Right ventricle myocardium inferior (tissue), 1 donor: ENCODE measurements at places on chromosomes 4 and X.

DNA sequence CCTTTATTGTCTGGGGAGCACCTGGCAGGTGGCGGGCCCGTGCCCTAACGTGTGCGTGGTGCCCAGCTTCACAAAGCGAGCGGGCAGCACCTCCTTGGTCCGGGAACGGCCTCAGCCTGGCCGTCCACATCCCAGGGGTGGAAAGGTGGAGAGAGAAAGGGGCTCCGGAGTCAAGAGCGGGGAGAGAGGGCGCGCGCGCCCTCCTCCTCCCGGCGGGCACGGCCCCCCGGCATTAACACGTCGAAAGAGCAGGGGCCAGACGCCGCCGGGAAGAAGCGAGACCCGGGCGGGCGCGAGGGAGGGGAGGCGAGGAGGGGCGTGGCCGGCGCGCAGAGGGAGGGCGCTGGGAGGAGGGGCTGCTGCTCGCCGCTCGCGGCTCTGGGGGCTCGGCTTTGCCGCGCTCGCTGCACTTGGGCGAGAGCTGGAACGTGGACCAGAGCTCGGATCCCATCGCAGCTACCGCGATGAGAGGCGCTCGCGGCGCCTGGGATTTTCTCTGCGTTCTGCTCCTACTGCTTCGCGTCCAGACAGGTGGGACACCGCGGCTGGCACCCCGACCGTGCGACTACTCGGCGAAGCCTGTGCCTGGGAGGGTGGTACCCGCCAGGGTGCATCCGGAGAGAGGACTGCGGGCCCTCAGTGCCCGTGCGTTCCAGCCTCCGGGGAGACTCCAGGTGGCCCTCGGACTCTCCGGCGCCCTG lies at the start of gene KIT:
KIT (plus strand) TSS at position 407 of the 701 bp plus-strand sequence; CDS start at position 465, 58 bp downstream.
- DNase-seq = peak; percentile 75

DNA sequence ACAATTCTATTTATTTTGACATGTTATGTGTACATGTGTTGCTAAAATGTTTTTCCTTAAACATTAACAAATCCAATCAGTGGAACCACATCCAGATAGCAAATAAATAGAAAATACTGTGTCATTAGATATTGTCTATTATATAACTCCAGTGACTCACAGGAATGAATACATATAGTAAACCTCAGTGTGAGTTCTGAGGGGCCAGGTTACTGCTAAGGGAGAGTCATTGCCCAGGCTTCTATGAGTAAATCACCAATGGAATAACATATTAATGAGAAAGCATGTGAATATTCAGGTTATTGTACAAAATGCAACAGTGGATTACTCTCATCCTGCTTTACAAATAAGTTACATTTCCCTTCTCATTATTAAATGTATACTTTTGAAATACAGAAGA lies 27.2 kb downstream of the TACR3 start:
- no peak for DNase-seq

GRCh38 chrX:49273181-49273727 lies 3.7 kb downstream of the PPP1R3F start:
- no peak for DNase-seq

GRCh38 chr4:156487107-156487506 lies 484.5 kb downstream of the PDGFC start:
- DNase-seq = no peak

GRCh38 chr4:176927117-176927516 lies 134.4 kb upstream of the VEGFC start:
- no peak for DNase-seq

DNA sequence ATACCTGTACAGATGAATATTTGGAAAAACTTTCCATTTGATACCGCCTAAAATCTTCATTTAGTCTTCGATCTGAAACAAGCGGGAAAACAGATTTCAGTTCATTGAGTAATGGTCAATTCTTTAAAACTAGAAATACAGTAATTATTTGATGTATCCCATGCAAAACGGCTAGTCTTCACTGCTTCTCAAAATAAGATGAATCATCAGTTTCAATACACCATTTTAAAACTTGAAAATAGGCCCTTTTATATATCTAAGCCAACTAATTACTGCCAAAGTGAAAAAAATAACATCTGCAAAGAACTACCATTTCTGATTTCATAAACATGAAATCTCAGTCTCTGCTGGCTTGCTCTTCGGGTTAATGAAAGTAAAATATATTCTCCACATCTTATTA lies 11.0 kb downstream of the SCLT1 start:
- DNase-seq = no peak

GRCh38 chr4:55304303-55304702 lies 41.7 kb upstream of the SRD5A3 start:
- DNase-seq = no peak

DNA sequence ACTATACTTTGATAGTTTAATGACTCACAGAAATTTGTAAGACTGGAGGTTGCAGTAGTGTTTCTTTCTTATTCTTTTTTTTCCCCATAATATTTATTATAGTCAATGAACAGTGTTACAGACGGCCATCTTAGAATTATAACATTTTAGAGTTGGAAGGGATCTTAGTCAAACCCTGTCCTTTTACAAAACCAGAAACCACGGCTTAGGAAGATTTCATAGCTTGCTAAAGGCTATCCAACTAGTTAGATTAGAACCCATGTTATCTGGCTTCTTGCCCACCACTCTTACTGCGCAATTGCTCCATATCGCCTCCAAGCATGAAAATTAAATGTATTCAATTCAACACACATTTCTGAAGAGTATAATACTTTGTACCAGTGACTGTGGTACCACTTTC lies 1.1 kb downstream of the XIAP start:
- DNase-seq = no peak

GRCh38 chr4:174713181-174713580 lies 115.9 kb downstream of the GLRA3 start:
- DNase-seq = no peak

- DNase-seq = no peak
These were observed 356 bp downstream of the FRG1 start for GRCh38 chr4:189941005-189941450.

DNA sequence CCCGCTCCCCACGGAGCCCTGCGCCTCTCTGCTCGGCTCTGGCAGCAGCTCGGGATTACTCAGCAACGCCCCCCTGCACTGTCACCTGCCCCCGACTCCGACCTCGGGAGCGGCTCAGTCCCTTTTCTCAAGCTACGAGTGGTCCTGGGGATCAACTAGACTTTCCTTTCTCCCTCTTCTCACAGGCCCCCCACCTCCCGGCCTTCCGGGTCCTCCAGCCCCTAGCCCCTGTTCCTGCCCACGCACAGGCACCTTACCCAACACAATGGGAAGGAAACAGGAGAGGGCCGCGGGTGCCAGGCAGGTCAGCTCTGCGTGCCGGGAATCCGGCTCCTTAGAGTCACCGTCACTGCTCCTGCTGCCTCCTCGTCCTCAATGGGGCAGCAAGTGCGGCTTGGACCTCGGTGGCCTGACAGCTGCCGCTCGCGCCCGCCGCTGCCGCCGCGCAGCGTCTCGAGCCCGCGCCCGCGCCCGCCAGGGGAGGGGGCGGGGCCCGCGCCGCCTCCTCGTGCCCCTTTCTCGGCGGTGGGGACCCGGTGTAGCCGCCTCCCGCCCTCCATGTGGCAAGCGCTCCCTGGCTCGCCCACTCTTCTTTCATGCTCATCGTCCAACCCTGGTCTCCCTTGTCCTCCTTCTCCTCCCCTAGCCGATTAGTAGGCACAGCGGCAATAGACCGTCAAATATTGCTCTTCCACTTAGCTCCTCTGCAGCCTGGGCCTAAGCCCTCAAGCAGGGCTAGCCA lies at the start of gene RAB9B:
RAB9B (minus strand) TSS at position 455 of the 742 bp plus-strand sequence. CDS start 6,473 bp downstream, outside the sequence.
- DNase-seq = peak; percentile 83

- no peak for DNase-seq
These were observed 595 bp downstream of the KLHL34 start for GRCh38 chrX:21657318-21658151.

GRCh38 chrX:49101629-49101984 lies 21.9 kb upstream of the WDR45 start:
- DNase-seq = no peak

DNA sequence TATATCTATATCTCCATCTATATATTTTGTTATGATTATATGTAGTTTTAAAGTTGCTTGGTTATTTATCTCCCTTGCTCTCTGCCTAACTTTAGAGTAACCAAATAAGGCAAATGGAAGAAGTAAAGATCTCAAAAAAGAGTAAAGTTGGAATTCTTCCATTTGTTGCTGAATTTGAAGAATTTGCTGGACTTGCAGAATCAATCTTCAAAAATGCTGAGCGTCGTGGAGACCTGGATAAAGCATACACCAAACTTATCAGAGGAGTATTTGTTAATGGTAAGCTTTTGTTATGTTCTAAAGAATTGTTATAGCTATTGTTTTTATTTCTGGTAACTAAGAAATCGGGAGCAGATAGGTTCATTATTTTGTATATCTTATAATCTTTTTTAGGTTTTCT lies 43.2 kb downstream of the EXOC1 start:
- DNase-seq = no peak

DNA sequence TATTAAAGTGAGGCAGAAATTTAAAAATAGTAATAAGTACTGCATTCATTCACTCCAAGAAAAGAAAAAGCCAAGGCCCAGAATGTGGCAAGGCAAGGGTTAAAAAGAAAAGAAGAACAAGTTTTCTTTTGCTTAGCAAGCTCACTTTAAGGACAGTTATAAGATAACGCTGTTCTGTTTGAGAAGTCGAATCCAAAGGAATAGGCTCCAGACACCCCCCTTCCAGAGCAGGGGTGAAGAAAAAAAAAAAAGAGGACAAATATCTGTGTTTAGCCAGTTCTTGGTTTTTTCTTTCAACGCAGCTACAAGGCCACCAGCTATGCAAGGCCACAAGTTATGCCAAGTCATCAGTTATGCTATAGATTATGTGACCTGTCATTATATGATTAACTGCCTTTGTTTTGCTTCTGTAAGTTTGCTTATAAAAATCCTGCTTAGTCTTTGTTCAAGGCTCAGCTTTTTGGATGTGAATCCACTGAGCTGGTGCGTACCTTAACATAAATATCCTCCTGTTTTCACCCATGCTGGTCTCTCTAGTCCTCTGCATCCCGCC lies 1.4 kb downstream of the GRK4 start:
- DNase-seq = no peak

- DNase-seq = no peak
These were observed 199.0 kb downstream of the DCHS2 start for GRCh38 chr4:154292589-154292988.

DNA sequence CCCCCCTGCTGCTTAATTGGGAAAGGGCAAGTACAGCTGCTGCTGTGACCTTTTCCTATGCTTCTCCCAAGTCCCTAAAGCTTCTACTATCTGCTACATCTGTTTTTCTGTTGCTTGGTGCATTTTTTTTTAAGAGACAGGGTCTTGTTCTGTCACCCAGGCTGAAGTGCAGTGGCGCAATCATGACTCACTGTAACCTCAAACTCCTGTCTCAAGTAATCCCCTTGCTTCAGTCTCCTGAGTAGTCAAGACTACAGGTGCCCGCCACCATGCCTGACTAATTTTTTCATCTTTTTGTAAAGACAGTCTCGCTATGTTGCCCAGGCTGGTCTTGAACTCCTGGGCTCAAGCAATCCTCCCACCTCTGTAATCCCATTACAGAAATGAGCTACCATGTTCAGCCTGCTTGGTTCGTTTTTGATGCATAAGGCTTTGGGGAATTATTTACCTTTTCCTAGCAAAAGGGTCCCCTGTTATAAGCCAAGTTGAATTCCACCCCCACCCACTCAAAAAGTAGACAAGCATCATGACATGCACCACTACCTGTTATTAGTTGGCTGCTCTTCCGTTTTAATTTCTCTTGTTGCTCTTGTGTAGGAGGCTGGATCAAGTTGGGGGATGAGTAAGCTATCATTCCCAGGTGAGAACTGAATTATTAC lies 39.6 kb downstream of the DGKK start:
- DNase-seq = no peak

GRCh38 chr4:60884587-60884986 lies 315.5 kb upstream of the ADGRL3 start:
- no peak for DNase-seq

GRCh38 chr4:147596981-147597380 lies 20.2 kb upstream of the TMEM184C start:
- no peak for DNase-seq

- no peak for DNase-seq
These were observed 52.8 kb downstream of the ING2 start for GRCh38 chr4:183557611-183558010.

- DNase-seq = no peak
These were observed 207.1 kb upstream of the RASGEF1B start for GRCh38 chr4:81678801-81679200.

DNA sequence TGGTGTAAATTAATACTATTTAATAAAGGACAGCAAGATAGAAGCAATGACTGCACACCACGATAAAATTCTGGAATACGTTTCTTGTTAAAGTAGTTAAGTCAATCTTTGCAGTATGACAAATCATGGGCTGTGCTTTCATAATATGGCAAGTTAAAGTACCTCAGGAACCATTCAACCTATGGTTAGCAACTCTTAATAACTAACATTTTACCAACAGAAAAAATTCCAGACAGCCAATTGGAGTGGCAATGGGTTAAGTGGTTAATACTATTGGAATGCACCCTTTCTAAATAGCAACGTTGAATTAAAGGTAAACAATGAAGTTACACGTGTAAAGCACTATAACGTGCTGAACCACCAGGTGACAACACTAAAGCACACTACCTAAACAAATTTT lies 72.4 kb upstream of the ZCCHC13 start:
- DNase-seq = no peak

- DNase-seq = no peak
These were observed 36.9 kb upstream of the PROM1 start for GRCh38 chr4:16120720-16121119.

DNA sequence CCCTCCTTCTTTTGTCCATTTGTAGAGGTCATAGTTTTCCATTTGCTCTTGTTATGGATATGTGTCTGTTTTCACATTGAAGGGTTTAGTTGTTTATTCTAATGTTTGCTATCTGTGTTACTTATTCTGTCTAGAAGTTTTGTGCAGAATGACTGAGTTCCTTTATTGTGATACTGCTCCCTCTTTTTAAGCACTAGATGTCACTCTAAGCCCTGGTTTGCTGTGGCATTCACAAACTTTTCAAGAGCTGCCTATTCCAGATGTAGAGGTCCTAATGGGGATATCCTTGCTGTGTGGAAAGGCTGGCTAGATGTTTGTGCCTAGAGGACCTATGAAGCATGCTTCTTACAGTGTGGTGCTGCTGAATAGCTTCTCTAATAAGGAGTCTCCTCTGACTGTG lies 338.6 kb downstream of the SPIN4 start:
- DNase-seq = no peak

- DNase-seq = no peak
These were observed 3.2 kb downstream of the SPP1 start for GRCh38 chr4:87978681-87979080.

DNA sequence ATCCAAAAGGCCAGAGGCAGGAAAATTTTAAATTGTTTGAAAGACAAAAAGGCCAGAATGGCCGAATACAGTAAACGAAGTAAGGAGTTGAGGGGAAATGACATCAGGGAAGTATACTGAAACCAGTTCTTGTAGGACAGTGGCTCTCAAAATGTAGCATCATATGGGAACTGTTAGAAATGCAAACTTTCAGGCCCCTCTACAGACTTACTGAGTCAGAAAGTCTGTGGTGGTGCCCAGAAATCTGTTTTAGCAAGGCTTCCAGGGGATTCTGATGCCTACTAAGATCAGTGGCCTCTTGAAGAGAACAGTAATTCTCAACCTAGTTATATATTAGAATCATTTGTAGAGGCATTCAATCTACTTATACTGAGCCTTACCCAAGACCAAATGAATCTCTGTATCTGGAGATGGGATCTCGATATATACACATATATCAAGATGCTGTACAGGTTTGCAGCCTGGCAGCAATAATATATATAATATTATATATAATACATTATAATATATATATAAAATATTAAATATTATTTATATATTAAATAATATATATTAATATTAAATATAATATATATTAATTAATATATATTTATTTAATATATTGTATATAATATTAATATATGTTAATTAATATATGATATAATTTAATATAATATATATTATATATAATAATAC lies 39.7 kb downstream of the ADAMTS3 start:
- DNase-seq = no peak
